ENCODE measurements at places on chromosomes 7 and 10.

DNA sequence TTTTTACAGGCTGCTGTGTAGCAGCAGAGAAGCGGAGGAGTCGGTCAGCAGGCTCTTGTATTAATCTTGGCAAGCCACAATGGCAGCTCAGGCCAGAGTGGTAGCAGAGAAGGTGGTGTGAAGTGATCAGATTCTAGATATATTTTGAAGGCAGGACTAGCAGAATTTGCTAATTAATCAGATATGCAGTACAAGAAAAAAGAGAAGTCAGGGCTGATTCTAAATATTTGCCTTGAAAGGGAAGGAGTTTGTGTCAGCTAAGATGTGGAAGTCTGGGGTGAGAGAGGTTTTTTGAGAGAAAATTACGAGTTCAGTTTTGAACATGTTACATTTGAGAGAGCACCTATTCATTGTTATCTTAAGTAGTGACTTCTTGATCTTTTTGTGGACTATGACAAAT is 176.3 kb downstream of the WNT2 start:
- no peak for DNase-seq

DNA sequence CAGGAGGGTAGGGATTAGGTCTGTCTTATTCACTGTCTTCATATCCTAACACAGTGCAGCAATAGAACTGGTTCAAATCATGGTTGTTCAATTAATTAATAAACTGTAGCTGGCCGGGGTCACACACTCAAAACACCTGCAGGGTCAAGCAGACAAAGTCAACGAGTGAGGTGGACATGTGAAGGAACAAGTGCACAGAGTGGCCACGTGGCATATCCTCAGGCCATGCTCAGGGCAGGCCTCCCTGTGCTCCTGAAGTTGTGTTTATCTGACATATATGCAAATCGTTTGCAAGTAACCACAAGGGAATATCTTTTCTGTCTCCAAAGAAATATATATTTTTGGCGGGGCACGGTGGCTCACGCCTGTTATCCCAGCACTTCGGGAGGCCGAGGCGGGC is 98.5 kb upstream of the ZMIZ1 start:
- DNase-seq = no peak

- DNase-seq = no peak
Measured at GRCh38 chr10:68223535-68224165, 8.3 kb downstream of the ATOH7 start.

- DNase-seq = no peak
Measured at GRCh38 chr10:112286837-112287818, 3.9 kb downstream of the TECTB start.

GRCh38 chr10:98138031-98138430 is 3.6 kb downstream of the R3HCC1L start:
- no peak for DNase-seq

DNA sequence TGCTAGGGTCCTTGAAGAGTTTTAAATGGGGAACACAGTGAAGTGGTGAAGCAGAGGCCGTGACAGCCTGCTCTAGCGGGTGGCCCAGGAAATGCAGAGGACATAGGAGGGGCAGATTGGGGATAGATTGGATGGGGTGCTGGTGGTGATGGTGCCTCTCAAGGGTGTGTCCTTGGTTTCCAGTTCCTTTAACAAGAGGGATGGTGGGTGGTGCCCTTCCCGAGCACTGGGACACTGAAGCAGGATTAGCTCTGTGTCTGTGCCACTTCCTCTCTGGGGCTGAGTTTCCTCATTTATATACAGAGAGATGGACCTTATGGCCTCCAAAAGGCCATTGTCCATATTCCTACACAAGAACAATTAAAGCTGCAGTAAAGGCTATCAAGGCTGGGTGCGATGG is 285.5 kb downstream of the TCF7L2 start:
- no peak for DNase-seq

GRCh38 chr10:24882047-24882698 is 70.2 kb downstream of the PRTFDC1 start:
- peak; percentile 38 for DNase-seq

DNA sequence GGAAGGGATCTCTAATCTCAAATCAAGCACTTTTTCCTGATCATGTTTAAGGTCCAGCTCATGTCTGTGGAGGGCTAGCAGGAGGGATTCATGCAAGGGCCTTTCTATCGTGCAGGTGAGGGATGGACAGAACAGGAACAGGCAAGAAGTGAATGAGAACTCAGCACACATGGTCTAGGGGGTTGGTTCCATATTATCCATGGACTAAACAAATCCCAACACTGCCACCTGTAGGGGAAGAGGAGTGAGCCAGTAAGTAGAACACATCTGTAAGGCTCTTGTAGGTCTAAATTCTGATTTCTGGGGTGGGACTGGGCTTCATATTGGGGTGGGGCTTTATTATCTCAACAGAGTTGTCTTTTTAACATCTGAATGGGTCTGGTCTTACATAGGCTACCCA is 138.0 kb upstream of the TARP start:
- DNase-seq = no peak

GRCh38 chr7:95246831-95247370 is 77.4 kb downstream of the PON1 start:
- DNase-seq = no peak

GRCh38 chr7:17674943-17675608 is 265.2 kb downstream of the SNX13 start:
- DNase-seq = no peak

- DNase-seq = peak; percentile 48
Measured at GRCh38 chr7:129401967-129402860, 32.0 kb upstream of the STRIP2 start.

DNA sequence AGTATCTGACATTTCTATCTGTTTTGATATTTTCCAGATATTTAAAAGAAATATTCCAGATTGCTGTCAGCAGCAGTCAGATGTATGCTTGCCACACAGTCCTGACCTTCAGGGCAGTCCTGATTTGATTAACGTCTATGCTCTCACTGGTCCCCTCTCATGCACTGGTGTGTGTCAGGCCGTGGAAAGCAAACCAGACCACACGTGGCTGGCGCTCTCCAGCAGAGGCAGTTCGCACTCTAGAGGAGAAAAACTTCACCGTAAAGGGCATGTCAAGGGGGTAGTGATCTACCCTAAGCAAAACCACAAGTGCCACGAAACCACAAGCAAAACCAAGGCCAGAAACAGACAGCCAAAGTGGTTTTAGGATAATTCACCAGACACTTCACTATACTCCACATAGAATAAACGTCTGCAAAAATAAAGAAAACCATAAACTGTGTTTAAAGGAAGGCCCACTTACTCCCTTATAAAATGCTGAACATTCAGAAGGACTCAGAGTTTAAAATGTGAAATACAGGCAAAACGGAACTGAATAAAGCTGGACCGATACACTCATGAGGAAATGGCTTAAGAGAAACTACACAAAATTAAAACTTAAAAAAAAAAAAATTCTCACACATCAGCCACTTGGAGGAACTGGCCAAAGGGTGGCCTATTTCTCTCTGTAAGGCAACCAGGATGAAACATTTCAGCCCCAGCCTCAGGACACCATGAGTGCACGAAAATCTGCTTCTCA is 26.4 kb downstream of the PARP12 start:
- peak; percentile 27 for DNase-seq

GRCh38 chr7:64098-64915 is 128.1 kb upstream of the FAM20C start:
- DNase-seq = no peak

DNA sequence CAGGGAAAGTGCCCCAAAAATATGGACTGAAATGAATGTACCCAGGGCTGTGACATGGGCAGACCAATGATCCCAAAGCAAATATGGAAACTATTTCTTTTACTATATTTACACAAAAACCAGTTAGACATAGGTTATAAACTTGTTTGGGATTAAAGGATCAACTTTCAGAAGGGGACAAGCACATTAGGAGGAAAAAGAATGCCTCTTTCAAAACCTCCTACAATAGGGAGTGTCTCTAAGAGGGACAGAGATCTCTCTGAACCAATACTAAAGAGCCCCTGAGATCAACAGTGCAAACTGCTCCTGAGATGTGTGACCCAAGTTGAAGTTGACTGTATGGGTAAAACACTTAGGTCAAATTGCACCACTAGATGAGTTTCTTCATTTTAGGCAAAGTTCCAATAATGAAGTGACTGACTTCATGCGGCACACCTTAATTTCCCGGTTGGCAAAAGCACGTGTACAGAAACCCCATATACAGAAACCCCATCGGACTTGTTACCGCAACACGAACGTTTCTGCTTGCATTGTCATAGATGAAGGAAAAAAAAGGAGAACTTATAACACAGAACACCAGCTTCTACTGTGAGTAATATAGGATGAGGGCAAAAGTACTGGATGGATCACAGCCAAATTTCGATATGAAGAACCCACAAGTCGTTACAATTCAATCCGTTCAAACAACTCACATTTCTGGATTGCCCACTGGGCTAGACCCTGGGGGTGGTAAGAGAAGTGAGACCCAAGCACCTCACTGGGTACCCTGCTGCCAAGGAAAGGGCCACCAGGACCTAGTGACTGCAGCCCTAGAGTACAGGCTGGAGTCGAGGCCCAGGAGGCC is 4.3 kb downstream of the SVIL start:
- DNase-seq = no peak

GRCh38 chr7:135335628-135336139 is 102.0 kb downstream of the STRA8 start:
- DNase-seq = peak; percentile 65

DNA sequence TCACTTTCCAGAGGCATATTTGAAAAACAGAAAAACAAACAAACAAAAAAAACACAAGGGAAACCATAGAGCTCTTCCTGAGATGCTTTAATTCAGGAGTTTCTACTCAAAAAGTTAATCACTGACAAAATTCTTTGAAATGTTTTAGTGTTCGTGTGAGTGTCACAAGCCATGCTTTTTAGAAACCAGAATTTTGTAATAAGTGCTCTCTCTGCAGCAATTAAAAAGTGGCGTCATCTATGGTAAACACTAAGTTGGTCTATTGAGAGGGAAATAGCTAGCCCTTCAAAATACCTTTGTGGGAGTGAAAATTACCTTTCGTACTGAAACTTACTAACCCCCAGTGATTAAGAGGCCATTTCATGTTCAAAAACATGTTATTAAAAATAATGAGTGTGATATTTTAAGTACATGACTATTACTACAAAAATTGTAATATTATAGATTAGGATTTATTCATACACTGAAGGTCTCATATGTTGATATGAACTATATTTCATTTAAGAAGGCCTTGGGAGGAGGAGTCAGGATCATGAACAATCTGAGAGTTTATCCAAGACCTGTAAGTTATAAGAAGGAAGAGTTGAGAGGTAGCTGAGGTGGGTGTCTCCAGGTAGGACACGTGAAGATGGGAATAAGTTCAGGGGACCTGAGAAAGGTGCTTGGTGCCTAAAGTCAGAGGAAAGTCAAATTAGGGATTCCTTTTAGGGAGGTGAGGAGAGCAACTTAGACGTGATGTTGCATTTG is 94.6 kb downstream of the PPP1R9A start:
- DNase-seq = no peak

- DNase-seq = no peak
Measured at GRCh38 chr10:132735341-132735775, 50.6 kb downstream of the NKX6-2 start.

DNA sequence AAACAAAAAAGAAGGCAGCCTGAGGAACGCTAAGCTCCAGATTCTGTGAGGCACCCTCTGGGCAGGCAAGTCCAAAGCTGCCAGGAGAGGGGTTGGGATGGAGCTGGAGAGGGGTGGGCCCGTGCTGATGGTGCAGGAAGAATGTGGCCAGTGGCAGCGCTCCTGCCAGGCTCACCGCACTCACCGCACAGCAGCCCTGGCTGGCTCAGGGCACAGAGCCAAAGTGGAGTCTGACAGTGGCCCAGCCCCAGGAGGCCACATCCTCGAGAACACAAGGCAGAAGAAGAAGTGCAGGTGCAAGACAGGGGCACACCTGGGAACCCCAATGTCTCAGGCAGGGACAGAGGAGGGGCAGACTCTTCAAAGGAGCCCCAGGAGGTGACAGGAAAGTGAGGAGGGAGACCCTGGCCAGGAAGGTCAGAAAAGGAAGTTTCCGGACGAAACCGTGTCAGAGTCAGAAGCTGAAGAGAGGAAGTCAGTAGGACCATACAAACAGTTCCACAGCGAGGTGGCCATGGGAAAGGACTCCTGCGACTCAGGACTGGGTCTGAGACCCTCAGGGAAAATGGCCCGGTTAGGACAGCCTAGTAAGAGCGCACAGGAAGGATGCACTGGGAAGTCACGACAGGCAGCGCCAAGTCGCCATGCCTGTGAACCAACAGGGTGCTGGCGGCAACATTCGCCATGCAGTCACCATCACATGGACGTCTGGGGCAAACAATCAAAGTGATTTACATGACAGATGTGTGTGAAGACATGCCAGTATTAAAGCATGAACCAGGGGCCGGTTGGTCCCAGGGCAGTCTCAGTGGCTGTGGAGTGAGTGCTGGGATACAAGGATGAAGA is 54.4 kb downstream of the COBL start:
- DNase-seq = no peak

GRCh38 chr10:5743736-5744135 is 59.1 kb downstream of the TASOR2 start:
- DNase-seq = no peak

GRCh38 chr7:123485187-123485586 is 49.2 kb downstream of the IQUB start:
- DNase-seq = no peak

GRCh38 chr7:17991866-17992648 is 35.6 kb downstream of the PRPS1L1 start:
- peak; percentile 54 for DNase-seq

GRCh38 chr7:38222481-38223096 is 44.5 kb downstream of the STARD3NL start:
- no peak for DNase-seq

DNA sequence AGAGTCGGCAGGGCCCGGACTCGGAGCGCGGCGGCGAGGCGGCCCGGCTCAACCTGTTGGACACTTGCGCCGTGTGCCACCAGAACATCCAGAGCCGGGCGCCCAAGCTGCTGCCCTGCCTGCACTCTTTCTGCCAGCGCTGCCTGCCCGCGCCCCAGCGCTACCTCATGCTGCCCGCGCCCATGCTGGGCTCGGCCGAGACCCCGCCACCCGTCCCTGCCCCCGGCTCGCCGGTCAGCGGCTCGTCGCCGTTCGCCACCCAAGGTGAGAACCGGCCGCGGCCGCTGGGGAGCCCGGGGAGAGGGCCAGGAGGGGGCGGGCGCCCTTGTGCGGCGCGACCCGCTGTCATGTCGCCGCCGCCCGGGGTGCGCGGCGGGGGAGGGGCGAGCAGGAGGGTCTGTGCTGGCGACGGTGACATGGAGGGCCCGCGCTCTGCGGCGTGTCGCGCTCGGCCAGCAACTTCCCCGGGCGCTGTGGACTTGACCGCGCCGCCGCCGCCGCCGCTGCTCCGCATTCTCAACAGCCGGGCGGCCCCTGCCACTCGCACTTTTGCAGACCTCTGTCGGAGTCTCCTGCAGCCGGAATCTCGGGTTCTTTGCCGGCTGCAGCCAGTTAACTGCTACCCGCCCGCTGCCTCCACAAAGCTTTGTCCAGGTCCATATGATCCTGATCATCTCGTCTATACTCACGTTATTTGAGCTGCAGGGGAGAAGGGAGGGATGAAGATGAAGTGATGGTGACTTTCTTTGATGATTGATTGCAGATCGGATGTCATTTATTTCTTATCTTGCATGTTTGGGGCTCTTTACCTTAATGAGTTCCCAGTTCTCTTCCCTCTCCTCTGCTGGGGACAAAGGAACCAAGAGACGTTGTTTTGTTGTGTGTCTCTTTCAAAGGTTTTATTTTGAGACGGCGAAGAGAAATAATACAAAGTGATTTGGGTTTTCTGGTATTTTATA is 869 bp downstream of the TRIM24 start:
- DNase-seq = peak; percentile 72

Measured in activated T-cell treated with anti-CD3 and anti-CD28 coated beads, Interleukin-2, amount 50 U/mL, for 48 hours (primary cell).